ENCODE measurements at places on chromosomes 1 and 21.

- peak overlapping the region; percentile 32 for H3K27ac ChIP-seq
- no peaks in the 10 kb centered on the region for H3K27me3 ChIP-seq
- DNase-seq = no peak
Measured at GRCh38 chr1:174990382-174990999, 9.3 kb upstream of the CACYBP start.

DNA sequence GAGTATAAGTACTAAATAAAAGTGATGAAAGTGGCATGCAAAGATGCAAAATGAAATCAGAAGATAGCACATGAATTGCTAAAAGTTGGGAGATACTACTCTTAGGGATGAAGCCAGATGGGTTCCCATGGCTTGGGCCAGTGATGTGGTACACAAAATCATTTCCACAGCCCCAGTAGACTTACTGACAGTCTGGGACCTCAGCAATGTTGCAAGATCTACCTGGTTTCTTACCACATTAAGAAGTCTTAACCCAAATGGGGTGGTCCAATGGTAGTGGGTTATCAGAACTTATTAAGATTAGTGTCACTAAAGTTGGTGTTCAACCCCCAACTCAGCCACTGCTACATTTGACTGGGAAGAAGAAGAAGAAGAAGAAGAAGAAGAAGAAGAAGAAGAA, 227.7 kb upstream of the IRF2BP2 start:
- no peak overlapping the region for H3K27ac ChIP-seq
- no peak overlapping the region for H3K4me3 ChIP-seq
- H3K4me1 ChIP-seq = peaks cover 16% of the 10 kb centered on the region
- H3K36me3 ChIP-seq = no peaks in the 10 kb centered on the region
- no peaks in the 10 kb centered on the region for H3K27me3 ChIP-seq
- no peak for DNase-seq

GRCh38 chr1:118396279-118396678, 211.3 kb upstream of the SPAG17 start:
- H3K4me1 ChIP-seq = no peaks in the 10 kb centered on the region
- H3K27me3 ChIP-seq = no peaks in the 10 kb centered on the region
- no peak overlapping the region for H3K27ac ChIP-seq
- no peaks in the 10 kb centered on the region for H3K36me3 ChIP-seq
- DNase-seq = no peak

DNA sequence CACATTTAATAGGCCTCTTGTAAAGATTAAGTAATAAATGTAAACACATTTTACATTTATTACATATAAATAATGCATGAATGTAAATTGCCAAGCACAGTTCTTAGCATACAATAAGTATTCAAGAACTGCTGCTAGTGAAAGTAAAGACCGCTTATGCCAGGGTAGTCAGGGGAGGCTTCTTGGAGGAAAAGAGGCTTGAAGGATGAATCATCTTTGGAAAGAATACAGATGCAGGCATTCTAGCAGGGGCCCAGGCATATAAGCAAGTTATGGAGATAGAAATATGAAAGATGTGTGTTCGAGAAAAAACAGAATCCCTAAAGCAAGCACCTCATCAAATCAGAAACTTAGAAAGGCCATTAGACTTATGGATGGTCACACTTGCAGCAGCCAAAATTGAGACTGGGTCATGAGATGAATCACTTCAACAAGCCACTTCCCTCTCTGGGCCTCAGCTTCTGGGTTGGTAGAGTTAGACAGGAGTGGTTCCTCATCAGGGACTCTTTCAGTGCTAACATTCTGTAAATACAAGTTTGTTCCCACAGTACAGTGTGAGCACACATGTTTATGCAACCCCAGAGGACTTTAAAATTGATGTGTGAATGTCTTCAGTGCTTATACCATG, 79.8 kb upstream of the ROR1 start:
- H3K4me1 ChIP-seq = no peaks in the 10 kb centered on the region
- no peak for DNase-seq
- no peaks in the 10 kb centered on the region for H3K36me3 ChIP-seq
- no peak overlapping the region for H3K4me3 ChIP-seq
- H3K27me3 ChIP-seq = no peaks in the 10 kb centered on the region
- H3K27ac ChIP-seq = no peak overlapping the region

DNA sequence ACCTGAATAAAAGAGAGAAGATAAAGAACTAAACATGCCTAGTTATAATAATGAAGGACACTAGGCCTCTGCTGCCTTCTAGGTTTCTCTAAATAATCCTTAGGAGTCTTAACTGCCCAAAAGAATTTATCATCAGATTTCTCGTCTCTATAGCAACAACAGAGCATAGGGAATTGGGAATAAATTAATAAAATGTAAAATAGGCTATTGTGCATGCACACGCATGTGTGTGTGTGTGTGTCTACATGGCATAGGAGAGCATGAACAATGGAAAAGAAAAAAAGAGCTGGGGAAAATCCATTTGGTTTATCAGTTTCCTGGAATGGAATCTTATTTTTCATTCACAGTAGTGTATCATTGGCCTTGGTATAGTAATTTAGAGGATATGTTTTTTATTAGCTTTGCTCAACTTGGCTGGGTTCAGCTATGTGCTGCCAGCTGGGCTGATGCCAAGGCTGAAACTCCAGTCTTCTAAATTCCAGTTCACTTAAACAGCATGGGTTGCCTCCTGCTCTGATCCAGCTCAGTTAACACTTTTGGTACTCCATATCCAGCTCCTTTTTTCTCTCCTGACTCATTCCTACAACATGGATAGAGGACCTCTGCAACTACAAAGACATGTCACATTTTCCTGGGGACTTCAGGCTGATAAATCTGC, 80.6 kb upstream of the SLFNL1 start:
- no peaks in the 10 kb centered on the region for H3K36me3 ChIP-seq
- no peak overlapping the region for H3K4me3 ChIP-seq
- H3K27me3 ChIP-seq = no peaks in the 10 kb centered on the region
- no peaks in the 10 kb centered on the region for H3K4me1 ChIP-seq
- no peak overlapping the region for H3K27ac ChIP-seq

- H3K4me3 ChIP-seq = no peak overlapping the region
- H3K4me1 ChIP-seq = peaks cover 11% of the 10 kb centered on the region
- DNase-seq = no peak
- peaks cover 21% of the 10 kb centered on the region for H3K36me3 ChIP-seq
Measured at GRCh38 chr1:42851420-42851819, 5.0 kb downstream of the ZNF691 start.

GRCh38 chr21:15254111-15254510, 189.3 kb upstream of the NRIP1 start:
- H3K36me3 ChIP-seq = no peaks in the 10 kb centered on the region
- H3K27ac ChIP-seq = no peak overlapping the region
- H3K4me1 ChIP-seq = no peaks in the 10 kb centered on the region
- H3K4me3 ChIP-seq = no peak overlapping the region
- no peak for DNase-seq

- peaks cover 49% of the 10 kb centered on the region for H3K36me3 ChIP-seq
- no peak for DNase-seq
- H3K27ac ChIP-seq = peak overlapping the region; percentile 71
- H3K4me3 ChIP-seq = peak overlapping the region; percentile 65
Measured at GRCh38 chr1:226702318-226702956, 36.6 kb downstream of the ITPKB start.

DNA sequence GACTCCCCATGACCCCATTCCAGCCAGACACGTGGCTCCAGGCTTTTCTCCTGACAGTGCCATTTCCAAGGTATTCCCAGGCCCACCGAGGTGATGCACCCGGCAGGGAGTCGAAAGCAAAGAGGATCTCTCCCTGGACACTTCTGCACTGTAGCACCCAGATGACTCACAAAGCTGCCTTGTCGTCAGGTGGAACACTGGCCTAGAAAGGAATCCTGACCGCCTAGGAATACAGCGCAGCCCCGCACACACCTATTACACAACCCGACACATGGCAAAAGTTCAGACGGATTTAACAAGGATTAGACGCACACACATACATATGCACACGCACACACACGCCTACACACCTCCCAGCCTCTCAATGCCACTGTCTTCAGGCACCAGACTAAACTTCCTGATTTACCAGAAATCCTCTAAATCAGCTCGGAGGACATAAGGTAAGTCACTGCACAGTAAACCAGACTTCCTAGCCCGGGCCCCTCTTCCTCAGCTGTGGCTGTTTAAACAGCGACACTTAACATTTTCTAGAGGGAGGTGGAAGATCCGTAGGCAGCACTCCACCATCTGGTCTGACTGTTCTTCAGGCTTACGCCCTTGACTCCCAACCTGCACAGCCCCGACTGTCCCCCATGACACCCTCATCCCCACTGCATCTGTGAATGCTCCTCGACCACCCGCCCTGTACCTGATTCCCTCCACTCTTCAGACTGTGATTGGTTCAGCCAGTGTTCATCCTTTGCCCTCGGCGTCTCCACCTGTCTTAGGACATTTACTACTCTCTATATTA, 12.7 kb downstream of the FAM89A start:
- H3K4me1 ChIP-seq = no peaks in the 10 kb centered on the region
- no peak overlapping the region for H3K27ac ChIP-seq
- H3K4me3 ChIP-seq = no peak overlapping the region
- no peak for DNase-seq
- no peaks in the 10 kb centered on the region for H3K27me3 ChIP-seq

DNA sequence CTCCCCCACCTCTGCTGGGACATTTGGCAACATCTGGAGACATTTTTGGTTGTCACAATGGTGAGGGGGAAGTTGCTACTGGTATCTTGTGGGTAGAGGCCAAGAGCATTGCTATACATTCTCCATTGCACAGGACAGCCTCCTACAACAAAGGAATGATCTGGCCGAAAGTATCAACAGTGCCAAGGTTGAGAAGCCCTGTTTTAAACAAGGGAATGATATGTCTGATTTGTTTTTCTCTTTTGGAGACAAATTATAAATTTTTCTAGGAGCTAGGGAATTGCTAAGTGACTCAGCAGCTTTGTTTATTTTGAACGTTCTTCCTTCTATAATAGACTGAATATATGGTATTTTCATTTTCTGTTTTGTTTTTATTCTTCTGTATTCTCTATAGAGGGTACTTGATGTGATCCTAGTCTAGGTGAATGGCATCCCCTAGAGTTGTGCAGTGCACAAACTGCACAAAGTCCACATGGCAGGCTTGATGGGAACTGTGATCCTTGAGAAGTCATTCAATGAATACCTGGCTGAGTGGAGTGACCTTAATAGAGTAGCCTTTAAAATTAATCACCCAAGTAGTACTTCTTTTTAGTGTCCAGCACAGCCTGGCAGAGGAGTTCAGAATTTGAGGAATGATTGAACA, 288.6 kb upstream of the USP24 start:
- H3K4me1 ChIP-seq = no peaks in the 10 kb centered on the region
- DNase-seq = no peak
- no peak overlapping the region for H3K4me3 ChIP-seq
- H3K27ac ChIP-seq = no peak overlapping the region
- H3K27me3 ChIP-seq = peaks cover 10% of the 10 kb centered on the region
- H3K36me3 ChIP-seq = no peaks in the 10 kb centered on the region

DNA sequence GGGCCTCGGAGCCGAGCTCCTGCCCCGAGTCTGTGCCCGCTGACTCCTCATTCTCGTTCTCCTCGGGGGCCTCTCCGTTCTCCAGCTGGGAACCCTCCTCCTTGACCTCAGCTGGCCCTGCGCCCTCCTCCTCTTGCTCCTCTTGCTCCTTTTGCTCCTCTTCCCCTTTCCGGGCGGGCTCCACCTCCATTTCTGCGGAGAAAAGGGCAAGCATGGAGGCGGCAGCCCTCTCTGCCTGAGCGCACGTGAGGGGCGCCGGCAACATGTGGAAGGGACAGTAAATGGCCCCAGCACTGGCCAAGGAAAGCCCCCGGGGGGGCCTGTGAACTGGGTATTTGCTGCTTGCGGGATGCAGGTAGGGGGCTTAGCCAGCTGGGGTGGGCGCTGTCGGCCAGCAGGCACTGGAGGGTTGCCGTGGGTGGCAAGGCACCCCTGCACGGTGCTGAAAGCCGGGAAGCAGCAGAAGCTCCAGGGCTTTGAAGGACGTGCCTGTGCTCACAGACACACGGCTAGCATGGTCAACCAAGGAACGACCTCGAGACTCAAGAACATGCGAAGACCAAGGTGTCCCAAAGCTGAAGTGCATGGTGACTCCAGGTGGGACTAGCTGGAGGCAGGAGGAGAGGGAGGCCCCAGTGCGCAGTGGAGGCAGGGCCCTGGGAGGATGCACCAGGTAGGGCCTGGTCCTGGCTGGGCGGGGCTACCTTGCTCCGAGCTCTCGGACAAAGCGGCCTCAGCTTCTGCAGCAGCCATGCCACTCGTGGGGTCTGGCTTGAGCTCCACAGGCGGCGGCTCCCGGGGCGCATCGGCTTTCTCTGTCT, 30.7 kb downstream of the ZBTB17 start:
- peaks cover 77% of the 10 kb centered on the region for H3K36me3 ChIP-seq
- peak; percentile 22 for DNase-seq
- H3K4me1 ChIP-seq = peaks cover 27% of the 10 kb centered on the region
- H3K27ac ChIP-seq = no peak overlapping the region
- H3K4me3 ChIP-seq = no peak overlapping the region

- peak overlapping the region; percentile 7 for H3K27ac ChIP-seq
- no peaks in the 10 kb centered on the region for H3K27me3 ChIP-seq
- no peak overlapping the region for H3K4me3 ChIP-seq
- H3K4me1 ChIP-seq = peaks cover 60% of the 10 kb centered on the region
Measured at GRCh38 chr1:26784023-26784871, 3.5 kb upstream of the PIGV start.

GRCh38 chr1:61120998-61121397, 38.6 kb downstream of the NFIA start:
- no peaks in the 10 kb centered on the region for H3K27me3 ChIP-seq
- H3K4me3 ChIP-seq = no peak overlapping the region
- H3K4me1 ChIP-seq = no peaks in the 10 kb centered on the region

- no peaks in the 10 kb centered on the region for H3K4me1 ChIP-seq
- no peaks in the 10 kb centered on the region for H3K36me3 ChIP-seq
- no peak overlapping the region for H3K4me3 ChIP-seq
- no peaks in the 10 kb centered on the region for H3K27me3 ChIP-seq
Measured at GRCh38 chr1:199272628-199273086, 633.8 kb downstream of the PTPRC start.

DNA sequence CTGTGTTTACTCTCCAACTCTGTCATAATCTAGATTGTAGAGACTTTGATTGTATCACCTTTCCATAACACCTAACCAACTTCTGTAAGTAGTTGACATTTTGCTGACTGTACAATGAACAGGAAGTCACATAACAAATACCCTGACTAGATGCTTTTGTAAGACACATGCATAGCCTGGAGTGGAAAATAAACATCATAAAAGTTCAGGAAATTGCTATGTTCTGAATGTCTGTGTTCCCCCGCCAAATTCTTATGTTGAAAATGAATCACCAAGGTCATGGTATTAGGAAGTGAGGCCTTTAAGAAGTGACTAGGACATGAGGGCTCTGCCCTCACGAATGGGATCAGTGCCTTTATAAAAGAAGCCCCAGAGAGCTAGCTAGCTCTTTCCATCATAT, 40.4 kb upstream of the ZSWIM5 start:
- peaks cover 3% of the 10 kb centered on the region for H3K27me3 ChIP-seq
- no peak overlapping the region for H3K4me3 ChIP-seq
- peaks cover 3% of the 10 kb centered on the region for H3K4me1 ChIP-seq
- DNase-seq = peak; percentile 41
- peak overlapping the region; percentile 34 for H3K27ac ChIP-seq

Data from CD4-positive, alpha-beta T cell (primary cell).